ENCODE measurements at places on chromosomes 13 and 19. TPM values are rescaled to one million over a fixed set of nuclear protein-coding genes. Genes with fewer than 3 reads are reported as not detected.

POLD1 gene
- 64.7 TPM for total RNA-seq

KLK3 gene
- not detected for total RNA-seq

PRR36 gene
- not detected for total RNA-seq

DACT3 gene
- 1.1 TPM for total RNA-seq

CYSLTR2 gene
- total RNA-seq, result not detected

SCGB2B2 gene
- 0.20 TPM for total RNA-seq

NLRP5 gene
- total RNA-seq, result not detected

CGB3 gene
- not detected for total RNA-seq

NOVA2 gene
- total RNA-seq, result 0.39 TPM

ZNF229 gene
- total RNA-seq, result 3.7 TPM

ZNF506 gene
- total RNA-seq, result 8.6 TPM
